ENCODE measurements at places on chromosomes 12 and 14.

- peak; percentile 72 for DNase-seq
Measured at GRCh38 chr14:65019944-65020566, 33.4 kb downstream of the FNTB start.

- DNase-seq = no peak
Measured at GRCh38 chr12:12523229-12523628, 39.4 kb downstream of the DUSP16 start.

- no peak for DNase-seq
Measured at GRCh38 chr12:67722296-67722695, 73.8 kb downstream of the DYRK2 start.

- DNase-seq = no peak
Measured at GRCh38 chr14:104150136-104151025, 12.0 kb downstream of the KIF26A start.

DNA sequence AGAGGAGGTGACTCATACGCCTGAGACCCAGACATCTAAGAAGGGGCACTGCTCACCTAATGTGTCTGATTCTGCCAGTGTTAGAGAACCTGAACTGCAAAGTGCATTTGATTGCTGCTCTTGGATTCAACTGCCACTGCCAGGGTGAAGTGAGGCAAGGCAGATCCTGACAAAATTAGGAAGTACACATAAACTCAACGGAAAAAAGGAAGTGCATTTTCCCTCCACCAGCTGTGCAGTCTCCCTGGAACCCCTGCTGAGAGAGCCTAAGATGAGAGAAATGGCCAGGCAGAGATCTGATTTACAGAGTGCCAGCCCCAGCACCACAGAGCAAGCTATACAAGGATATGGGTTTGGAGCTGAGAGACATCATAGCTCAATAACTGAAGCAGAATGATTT lies 215.3 kb downstream of the SEC23A start:
- no peak for DNase-seq

DNA sequence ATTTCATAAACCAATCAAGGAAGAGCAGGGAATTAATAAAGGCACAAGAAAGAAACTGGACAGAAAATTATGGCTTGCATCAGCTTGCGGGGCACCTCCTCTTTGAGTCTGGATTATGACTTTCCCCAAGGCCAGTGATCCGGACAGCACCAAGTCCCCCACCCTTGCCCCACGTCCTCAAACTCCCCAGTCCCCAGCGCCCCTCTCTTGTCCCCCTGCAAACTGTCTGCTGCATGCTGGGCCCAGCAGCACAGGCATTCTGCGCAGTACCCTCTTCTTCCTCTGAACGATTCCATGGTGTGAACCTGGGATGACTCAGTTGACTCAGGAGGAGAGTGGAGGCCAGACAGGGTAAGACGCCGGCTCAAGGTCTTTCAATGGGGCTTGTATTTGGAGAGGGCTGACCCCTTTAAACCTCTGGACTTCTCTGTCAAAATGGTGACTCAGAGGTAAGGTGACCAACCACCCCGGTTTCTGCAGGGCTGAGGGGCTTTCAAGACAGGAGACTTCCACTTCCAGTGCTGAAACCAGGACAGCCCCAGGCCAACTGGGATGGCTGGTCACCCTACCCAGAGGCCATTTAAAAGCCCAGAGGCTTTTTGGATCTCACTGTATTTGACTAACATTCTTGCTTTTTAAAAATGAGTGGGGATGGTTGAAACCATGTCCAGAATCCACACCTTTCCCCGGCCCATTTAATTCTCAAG lies 13.5 kb downstream of the C14orf132 start:
- DNase-seq = no peak

- no peak for DNase-seq
Measured at GRCh38 chr14:97264516-97265230, 467.5 kb downstream of the VRK1 start.

DNA sequence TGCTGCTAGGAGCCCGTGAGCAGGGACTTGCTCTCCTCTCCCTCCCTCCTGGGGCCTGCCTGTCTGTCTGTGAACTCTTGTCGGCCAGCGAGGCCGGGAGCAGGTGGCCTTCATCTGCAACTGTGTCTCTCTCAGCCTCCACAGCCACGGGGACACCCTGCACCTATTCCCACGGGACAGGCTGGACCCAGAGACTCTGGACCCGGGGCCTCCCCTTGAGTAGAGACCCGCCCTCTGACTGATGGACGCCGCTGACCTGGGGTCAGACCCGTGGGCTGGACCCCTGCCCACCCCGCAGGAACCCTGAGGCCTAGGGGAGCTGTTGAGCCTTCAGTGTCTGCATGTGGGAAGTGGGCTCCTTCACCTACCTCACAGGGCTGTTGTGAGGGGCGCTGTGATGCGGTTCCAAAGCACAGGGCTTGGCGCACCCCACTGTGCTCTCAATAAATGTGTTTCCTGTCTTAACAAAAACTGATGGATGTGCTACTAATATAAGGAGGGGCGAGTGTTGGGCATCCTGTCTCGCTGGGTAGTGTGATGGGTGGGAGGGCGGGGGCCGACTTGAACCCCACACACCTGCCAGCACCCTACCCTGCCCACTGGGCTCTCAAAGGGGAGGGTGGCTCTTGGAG lies 34.8 kb downstream of the MEG3 start:
- no peak for DNase-seq

DNA sequence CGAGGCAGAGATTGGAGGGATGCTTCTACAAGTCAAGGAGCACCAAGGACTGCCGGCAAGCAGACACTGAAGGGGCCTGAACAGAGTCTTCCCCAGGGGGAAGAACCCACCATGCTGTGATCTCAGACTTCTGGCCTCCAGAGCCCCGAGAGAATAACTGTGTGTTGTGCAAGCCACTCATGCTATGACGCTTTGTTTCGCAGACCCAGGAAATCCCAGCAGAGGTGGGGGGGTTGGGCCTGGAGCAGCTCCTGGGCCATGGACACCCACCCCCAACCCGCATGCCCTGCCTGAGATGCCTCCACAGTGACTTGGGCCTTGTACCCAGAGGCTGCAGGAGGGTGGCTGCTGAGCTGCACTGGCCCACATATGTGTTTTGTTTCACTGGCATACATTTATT lies 31.2 kb downstream of the ARL6IP4 start:
- DNase-seq = no peak

GRCh38 chr14:93976477-93977057 lies at the start of gene ASB2:
ASB2 (minus strand) TSS chr14:93976570; CDS start chr14:93964539, 12,031 bp downstream.
- no peak for DNase-seq

DNA sequence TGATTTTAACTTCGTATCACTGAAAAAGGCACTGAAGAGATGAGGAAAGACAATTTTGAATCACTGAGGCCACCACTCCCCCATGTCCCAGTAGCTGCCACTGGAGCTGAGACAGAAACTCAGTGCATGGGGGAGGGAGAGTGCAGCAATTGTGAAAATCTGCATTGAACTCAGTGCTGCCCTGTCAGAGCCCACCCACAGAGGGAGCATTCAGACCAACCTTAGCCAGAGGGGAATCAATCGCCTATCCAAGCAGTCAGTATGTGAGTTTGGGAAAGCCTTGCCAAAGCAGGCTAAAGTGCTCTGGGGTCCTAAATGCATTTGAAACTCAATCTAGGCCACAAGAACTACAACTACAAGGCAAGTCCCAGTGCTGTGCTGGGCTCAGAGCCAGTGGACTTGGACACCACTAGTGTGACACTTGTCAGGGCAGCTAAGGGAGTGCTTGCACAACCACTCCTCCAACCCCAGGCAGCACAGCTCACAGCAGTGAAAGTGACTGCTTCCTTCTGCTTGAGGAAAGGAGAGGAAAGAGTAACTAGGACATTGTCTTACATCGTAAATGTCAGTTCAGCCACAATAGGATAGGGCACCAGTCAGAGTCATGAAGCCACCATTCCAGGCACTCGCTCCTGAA lies 13.3 kb downstream of the RNASE3 start:
- no peak for DNase-seq

DNA sequence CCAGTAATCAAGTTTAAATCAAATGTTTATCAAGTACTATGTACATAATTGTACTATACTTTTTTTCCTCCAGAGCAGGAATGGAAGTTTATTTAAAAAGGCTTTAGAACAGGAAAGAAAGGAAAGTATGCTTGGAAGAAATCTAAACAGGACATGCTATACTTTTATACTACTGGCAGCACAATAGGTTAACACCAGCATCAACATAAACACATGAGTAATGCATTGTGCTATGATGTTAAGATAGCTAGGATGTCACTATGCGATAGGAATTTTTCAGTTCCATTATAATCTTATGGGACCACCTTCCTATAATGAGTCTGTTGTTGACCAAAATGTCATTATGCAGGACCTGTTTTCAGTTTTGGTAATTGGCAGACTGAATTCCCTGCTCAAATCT lies 41.5 kb upstream of the ANKS1B start:
- no peak for DNase-seq

GRCh38 chr12:131933387-131933786 lies 4.3 kb downstream of the PUS1 start:
- no peak for DNase-seq

GRCh38 chr12:20800160-20800559 lies 10.3 kb upstream of the SLCO1B3 start:
- DNase-seq = no peak

GRCh38 chr12:1213205-1213604 lies 222.2 kb downstream of the ERC1 start:
- no peak for DNase-seq

- DNase-seq = no peak
Measured at GRCh38 chr14:55578511-55578910, 1.5 kb upstream of the KTN1 start.

GRCh38 chr14:92539419-92539818 lies 25.8 kb downstream of the RIN3 start:
- no peak for DNase-seq

GRCh38 chr12:50589650-50590435 lies 85.1 kb downstream of the DIP2B start:
- DNase-seq = no peak

GRCh38 chr12:130981074-130981742 lies 27.5 kb downstream of the ADGRD1 start:
- no peak for DNase-seq

- no peak for DNase-seq
Measured at GRCh38 chr12:46179693-46180452, 89.0 kb downstream of the SLC38A1 start.

GRCh38 chr14:96754162-96754844 lies 42.9 kb upstream of the VRK1 start:
- DNase-seq = no peak

- DNase-seq = no peak
Measured at GRCh38 chr14:24274101-24274543, 2.7 kb upstream of the RABGGTA start.

- no peak for DNase-seq
Measured at GRCh38 chr12:14264778-14265177, 100.7 kb upstream of the ATF7IP start.

- DNase-seq = no peak
Measured at GRCh38 chr14:56145965-56146364, 27.8 kb downstream of the PELI2 start.

DNA sequence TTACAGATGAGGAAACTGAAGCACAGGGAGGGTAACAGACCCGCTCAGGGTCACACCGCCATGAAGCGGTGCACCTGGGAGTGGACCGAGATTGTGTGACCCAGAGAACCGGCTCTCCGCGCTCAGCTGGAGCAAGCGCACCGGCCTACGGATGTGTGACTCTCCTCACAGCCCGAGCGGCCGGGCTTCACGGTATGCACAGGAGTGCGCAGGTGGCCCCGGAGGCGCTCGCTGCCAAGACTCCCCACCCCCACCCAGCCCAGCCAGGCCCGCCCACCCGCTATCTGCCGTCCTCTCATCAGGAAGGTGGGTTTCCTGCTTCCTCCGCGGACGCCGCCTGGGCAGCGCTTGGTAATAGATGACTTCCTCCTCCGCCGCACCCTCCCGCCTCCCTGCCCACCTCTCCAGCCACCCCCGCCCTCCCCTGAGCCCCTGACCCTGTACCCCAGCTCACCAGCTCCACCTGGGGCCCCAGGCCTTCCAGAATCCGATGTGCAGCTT lies 110.7 kb downstream of the NCOR2 start:
- no peak for DNase-seq

GRCh38 chr14:77212943-77213678 lies 31.5 kb downstream of the TMEM63C start:
- peak; percentile 47 for DNase-seq

DNA sequence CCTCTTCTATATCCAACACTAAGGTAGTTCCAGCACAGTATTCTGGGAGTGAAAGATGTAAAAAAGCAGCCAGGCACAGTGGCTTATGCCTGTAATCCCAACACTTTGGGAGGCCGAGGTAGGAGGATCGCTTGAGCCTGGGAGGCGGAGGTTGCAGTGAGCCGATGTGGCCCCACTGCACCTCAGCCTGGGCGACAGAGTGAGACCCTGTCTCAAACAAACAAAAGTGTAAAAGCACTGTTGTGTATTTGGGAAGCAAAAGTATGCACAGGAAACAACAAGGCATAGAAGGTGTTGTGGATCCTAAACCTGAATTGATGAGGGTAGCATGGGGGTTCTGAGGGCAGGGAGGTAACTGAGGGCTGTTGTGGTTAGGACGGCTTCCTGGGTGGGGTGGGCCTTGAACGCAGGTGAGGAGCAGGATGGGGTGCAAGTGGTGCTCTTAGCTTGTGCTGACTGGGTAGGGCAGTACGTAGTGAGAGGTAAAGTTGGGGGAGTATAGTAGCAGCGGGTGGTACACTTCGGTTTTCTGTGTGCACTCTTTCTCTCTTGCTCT lies 64.2 kb downstream of the RASSF3 start:
- DNase-seq = no peak

GRCh38 chr12:11186837-11187236 lies at the start of gene TAS2R42:
TAS2R42 (minus strand) TSS chr12:11186937; CDS start chr12:11186937, 0 bp downstream.
- no peak for DNase-seq

- DNase-seq = no peak
Measured at GRCh38 chr14:22233377-22233776, 355.6 kb downstream of the DAD1 start.

- no peak for DNase-seq
Measured at GRCh38 chr12:95227818-95228356, 10.3 kb downstream of the VEZT start.

DNA sequence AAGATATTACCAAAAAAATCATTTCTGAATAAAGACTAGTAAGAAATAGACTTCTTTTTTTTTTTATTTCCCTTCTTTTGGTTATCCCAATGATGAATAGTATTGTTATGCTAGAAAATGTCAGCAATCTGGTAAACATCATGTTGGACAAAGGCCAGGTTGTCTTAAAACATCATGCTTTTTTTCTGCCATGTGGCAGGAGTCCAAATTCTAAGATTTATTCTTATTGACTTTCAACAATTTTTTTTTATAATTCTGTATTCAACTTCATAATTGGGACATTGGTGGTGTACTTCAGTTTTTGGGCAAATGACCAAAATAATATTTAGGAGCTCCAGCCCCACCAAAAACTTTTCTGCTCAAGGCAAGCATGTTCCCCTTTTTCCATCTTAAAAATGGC lies 10.5 kb downstream of the DCN start:
- DNase-seq = no peak

GRCh38 chr14:35400648-35401421 lies 3.7 kb downstream of the NFKBIA start:
- DNase-seq = no peak

GRCh38 chr14:74347795-74348100 lies 523 bp upstream of the VRTN start:
- no peak for DNase-seq

- DNase-seq = no peak
Measured at GRCh38 chr14:62185078-62185477, 422.9 kb downstream of the SNAPC1 start.

- no peak for DNase-seq
Measured at GRCh38 chr14:94571395-94571794, 9.8 kb upstream of the SERPINA5 start.
